Myocyte (in vitro differentiated cells): ENCODE measurements at places on chromosomes 12 and 14. TPM values are rescaled to one million over a fixed set of nuclear protein-coding genes. Genes with fewer than 3 reads are reported as not detected.

DNA sequence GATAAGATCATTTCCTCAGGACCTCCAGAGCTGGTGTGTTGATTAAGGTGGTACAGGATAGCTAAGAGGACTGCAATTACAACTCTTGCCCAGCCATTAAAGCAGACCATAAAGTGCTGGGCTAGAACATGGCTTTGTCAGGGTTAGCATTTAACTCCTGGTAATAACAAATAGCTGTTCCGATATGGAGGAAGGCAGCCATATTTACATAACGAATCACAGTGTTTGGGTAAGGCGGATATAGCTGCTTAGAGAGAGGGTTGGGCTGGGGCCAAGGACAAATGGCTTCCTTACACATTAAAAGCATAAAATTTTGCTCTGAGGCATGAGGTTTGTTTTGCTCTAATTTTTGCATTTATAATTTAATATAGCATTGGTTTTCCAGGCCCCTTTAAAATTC lies 297.7 kb upstream of the DDHD1 start:
- no peak for DNase-seq

DNA sequence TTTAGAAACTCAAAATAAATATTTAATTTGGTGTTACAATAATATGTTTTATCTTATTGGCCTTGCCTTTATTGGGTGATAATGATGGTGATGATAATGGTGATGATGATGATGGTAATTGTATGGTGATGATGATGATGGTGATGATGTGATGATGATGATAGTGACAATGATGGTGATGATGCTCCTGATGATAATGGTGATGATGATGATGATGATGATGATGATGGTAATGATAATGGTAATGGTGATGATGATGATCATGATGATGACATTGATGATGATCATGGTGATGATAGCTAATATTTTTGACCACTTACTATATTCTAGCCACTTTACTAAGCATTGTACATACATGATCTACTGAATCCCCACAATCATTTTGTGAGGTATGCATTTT lies 1548.6 kb upstream of the TMEM132C start:
- no peak for DNase-seq

DNA sequence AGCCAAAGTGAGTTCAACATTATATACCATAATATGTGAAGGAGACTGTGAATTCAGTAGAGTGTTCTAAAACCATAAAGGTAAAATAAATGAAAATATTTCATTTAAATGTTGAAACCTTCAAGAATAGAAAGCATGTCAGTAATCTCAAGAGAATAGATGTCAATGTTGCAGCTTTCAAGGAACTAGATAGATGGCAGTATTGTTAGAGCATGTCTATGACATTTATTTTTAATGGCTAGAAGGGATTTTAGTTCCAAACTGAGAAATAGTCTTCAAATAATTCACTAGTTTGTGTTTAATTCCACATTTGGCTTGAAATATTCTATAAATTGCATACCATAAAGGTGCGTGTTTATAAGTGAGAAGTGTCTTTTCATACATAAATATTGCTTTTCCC lies 326.5 kb downstream of the FLRT2 start:
- no peak for DNase-seq

Gene BBOF1
- 6.4 and 7.8 TPM in 2 replicates for total RNA-seq

GRCh38 chr12:94205822-94206221 lies 57.4 kb downstream of the PLXNC1 start:
- DNase-seq: no peak

GRCh38 chr12:54129028-54129903 lies 59.5 kb downstream of the SMUG1 start:
- no peak for DNase-seq

Gene GRIN2B
- under 0.01 TPM in 1 of 2 replicates, not detected in the other for total RNA-seq

DNA sequence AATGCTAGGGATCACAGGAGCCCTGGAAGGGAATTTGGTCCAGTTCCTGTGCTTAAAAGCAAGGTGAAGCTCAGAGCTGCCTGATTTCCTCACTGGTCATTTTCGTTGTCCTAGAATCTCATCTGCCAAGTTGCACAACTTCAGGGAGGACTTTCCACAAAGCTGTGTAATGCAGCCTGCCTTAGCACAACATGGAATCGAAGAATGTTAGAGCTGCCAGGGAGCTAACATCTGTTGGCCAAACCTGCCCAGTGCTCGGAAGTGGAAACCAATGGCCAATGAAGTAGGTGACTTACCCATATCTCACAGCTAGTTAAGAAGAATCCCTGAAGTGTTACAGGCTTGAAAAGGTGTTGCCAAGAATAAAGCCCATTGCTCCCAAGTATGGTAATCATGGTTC lies 79.9 kb upstream of the SSTR1 start:
- DNase-seq: no peak

GRCh38 chr12:6613776-6614512 lies 6.8 kb upstream of the CHD4 start:
- DNase-seq: peak; percentile 91

Gene IL26
- not detected in 2 replicates for total RNA-seq

GRCh38 chr14:21852061-21852664 lies 178.5 kb upstream of the OR4E1 start:
- DNase-seq: peak; percentile 25

GRCh38 chr12:122090759-122091515 lies 12.4 kb downstream of the MLXIP start:
- no peak for DNase-seq
